Liver (tissue), 10 donors: ENCODE measurements at places on chromosomes 7 and 10. TPM values are rescaled to one million over a fixed set of nuclear protein-coding genes. Genes with fewer than 3 reads are reported as not detected.
A peak's percentile ranks its signal among the peaks of the same experiment; 100 is the strongest.

DNA sequence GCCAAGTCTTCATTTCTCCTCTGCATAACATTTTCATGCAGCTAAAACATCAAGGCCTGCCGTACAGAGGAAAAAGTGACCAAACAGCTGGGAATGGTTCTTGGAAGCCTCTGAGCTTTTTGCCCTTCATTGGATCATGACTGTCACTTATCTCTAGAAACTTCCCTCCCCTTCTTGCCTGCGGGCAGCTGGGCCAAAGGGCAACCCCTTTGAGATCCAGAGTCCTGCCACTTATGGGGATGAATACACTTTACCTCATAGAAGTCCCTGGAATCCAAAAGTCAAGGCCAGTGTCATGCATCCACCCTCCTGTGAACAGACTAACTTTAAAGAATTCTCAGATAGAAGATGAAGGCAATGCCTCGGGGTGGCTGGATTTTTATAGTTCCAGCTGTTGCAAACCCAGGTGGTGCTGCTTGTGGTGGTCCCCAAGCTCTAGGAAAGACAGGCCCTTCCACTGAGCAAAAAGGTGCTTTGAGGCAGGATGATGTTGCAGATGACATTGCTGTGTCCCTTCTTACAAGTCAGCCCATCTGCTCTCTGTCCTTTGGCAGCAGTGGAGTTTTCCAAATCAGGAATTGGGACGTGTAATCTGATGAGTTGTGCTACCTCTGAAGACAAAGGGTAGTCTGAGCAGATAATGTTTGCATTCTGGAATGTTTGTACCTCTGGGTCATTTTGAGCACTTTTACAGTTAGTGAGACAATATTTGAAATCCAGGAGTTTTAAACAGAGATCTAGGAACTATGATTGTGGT, 64.2 kb downstream of the LRMDA start:
- no peak overlapping the region for H3K27ac ChIP-seq
- H3K36me3 ChIP-seq, result no peaks in the 10 kb centered on the region
- H3K27me3 ChIP-seq, result no peaks in the 10 kb centered on the region
- DNase-seq, result no peak
- no peaks in the 10 kb centered on the region for H3K4me1 ChIP-seq

GRCh38 chr7:95686109-95686508, 86.2 kb upstream of the DYNC1I1 start:
- no peak overlapping the region for H3K4me3 ChIP-seq
- no peaks in the 10 kb centered on the region for H3K4me1 ChIP-seq
- no peaks in the 10 kb centered on the region for H3K27me3 ChIP-seq
- DNase-seq, result no peak
- no peaks in the 10 kb centered on the region for H3K36me3 ChIP-seq

- H3K4me3 ChIP-seq, result no peak overlapping the region
- peaks cover 2% of the 10 kb centered on the region for H3K27me3 ChIP-seq
- no peaks in the 10 kb centered on the region for H3K4me1 ChIP-seq
- no peaks in the 10 kb centered on the region for H3K36me3 ChIP-seq
These were observed 119.2 kb downstream of the DPP6 start for GRCh38 chr7:154171422-154171821.

DNA sequence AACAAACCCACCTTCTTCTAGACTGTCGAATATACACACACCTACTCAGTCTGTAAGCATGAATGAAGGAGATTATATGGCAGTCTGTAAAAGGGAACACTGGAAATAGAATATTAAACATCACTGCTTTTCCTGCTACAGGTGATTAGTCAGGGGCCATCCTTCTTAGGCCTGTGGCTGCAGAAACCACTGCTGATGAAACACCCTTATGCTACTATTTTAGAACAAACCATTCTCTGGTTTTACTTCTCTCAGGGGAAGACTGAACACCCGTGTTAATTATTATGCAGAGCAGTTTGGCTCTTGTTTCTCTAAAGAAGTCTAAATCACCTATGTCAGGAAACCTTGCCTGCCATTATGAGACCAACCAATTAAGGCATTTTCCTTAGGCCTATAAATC, 351.1 kb upstream of the KLF6 start:
- no peak for DNase-seq
- no peaks in the 10 kb centered on the region for H3K4me1 ChIP-seq
- H3K27ac ChIP-seq, result no peak overlapping the region
- no peaks in the 10 kb centered on the region for H3K27me3 ChIP-seq
- no peak overlapping the region for H3K4me3 ChIP-seq

- DNase-seq, result no peak
- H3K27ac ChIP-seq, result no peak overlapping the region
- H3K4me1 ChIP-seq, result no peaks in the 10 kb centered on the region
- no peak overlapping the region for H3K4me3 ChIP-seq
- H3K36me3 ChIP-seq, result no peaks in the 10 kb centered on the region
These were observed 259.5 kb upstream of the HGF start for GRCh38 chr7:82029236-82029913.

DNA sequence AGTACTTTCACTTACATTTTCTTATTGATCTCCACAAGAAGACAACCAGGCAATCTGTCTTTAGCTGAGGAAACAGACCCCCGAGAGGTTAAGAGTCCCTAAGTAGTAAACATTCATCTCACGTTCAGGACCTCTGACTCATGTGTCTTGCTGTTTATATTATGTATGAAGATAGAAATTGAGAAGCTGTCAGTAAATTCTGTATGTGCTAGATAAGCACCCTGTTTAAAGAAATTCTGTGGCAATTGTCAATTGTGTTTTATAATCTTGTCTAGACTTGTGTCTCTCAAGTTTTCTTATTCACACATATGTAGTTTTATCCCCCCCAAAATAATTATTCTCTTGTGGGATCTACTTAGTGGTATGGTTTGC, 14.5 kb downstream of the ADK start:
- no peaks in the 10 kb centered on the region for H3K4me1 ChIP-seq
- no peaks in the 10 kb centered on the region for H3K27me3 ChIP-seq
- H3K36me3 ChIP-seq, result no peaks in the 10 kb centered on the region

DNA sequence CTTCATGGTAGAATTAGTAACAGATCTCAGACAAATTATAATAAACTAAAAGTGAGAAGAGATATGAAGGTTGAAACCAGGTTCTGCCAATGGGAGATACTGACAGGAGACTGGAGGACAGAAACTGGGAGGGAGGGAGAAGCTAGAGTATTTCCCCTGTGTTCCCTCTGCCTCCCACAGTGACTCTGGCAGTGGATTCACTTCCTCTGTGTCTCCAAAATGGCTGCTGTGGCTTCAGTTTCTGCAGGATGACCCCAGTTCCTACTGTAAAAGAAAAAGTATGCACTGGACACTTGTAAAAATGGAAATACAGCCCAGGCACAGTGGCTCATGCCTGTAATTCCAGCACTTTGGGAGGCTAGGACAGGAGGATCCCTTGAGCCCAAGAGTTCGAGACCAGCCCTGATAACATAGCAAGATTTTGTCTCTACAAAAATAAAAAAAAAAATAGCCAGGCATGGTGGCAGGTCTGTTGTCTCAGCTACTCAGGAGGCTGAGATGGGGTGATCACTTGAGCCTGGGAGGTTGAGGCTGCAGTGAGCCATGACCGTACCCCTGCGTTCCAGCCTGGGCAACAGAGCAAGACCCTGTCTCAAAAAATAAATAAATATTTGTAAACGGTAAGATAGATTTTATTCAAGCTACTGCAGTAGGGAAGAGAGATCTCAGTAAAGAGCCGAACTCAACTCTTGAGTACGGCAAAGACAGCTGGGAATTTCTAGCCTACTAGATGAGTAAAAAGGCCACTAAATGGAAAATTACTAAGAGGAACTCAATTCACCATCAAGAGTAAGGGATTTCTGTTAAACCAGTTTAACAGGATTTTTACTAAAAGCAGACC, 156.6 kb upstream of the TRIM24 start:
- DNase-seq, result no peak
- no peaks in the 10 kb centered on the region for H3K36me3 ChIP-seq
- H3K4me3 ChIP-seq, result no peak overlapping the region
- no peak overlapping the region for H3K27ac ChIP-seq
- H3K4me1 ChIP-seq, result no peaks in the 10 kb centered on the region

DNA sequence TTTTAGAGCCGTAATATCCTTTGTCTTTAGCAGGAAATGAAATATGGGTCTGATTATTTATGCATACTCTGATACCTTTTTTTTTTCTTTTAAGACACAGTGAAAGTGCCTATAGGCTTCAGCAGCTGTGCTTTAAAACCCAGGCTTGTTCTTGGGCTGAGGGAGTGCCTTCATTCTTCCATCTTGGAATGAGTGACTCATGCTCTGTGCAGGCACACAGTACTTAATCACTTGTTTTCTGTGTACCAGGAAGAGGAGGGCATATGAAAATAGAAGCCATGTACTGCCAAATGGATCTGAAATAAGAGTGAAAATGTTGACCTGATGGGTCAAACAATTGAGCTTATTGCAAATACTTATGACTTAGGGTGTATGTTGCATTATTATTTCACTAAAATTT, 12.0 kb downstream of the INPP5F start:
- H3K4me3 ChIP-seq, result no peak overlapping the region
- no peaks in the 10 kb centered on the region for H3K4me1 ChIP-seq
- no peaks in the 10 kb centered on the region for H3K36me3 ChIP-seq
- no peaks in the 10 kb centered on the region for H3K27me3 ChIP-seq
- no peak for DNase-seq

DNA sequence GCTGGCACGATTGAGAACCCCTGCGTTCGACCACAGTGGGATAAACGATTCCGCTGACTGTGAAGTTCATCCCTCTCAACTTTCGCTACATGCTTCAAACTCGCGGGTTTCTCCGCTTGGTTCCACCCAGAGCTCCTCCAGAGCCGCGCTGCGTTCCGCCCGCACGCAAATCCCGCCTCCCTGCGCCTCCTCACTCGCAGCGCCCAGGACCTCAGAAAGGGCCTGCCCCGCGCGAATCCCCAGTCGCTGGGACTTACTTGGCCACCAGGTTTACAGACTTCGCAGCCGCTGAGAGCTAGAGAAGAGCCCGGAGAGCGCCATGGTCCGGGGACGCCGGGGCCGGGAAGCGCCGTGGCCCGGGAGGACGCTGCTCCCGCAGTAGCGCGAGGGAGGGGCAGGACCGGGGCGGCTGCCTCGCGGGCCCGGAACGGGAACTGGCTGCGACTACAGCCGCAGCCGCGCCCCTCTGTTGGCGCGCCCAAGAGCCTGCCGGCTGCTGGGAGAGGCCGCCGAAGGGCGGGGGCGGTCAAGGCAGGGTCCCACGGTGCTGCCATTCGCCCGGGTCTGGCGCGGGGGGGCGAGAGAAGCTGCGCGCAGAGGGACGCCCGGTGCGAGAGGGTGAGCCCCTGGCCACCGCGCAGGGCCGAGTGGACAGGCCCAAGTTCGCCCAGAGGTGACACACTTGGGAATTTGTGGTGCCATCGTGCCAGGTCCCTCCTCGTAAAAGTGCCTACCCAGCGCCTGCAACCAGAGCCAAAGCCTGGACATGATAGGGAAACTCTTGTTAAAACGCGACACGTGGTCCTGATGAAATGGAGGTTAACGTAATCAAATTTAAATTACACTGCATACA, at the start of gene NOD1:
Gene NOD1 (minus strand): TSS at position 436 of the 853 bp plus-strand sequence. CDS start 21,863 bp downstream, outside the sequence.
- DNase-seq, result peak; percentile 73
- H3K27me3 ChIP-seq, result no peaks in the 10 kb centered on the region
- H3K36me3 ChIP-seq, result no peaks in the 10 kb centered on the region
- peak within 1 kb of the TSS; percentile 76 for H3K4me3 ChIP-seq

DNA sequence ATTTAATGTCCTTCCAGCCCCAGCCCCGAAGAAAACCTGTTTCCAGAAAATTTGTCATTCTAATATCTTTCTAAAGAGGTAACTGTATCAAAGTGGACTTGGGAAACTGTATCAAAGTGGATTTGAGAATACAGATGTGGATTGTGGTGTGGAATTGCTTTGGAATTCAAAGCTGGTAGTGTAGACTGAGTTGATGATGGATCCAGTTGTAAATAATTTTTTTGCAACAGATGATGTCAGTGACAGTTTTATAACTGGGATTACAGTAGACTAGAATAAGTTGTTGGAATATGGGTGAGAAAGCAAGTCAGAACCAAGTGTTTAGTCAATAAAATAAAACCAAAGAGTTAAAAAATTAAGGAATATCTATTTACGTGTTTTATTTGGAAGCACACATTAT, 202.1 kb downstream of the LRMDA start:
- no peaks in the 10 kb centered on the region for H3K27me3 ChIP-seq
- no peak for DNase-seq
- no peak overlapping the region for H3K27ac ChIP-seq
- H3K4me1 ChIP-seq, result peaks cover 4% of the 10 kb centered on the region
- H3K36me3 ChIP-seq, result no peaks in the 10 kb centered on the region

- no peak for DNase-seq
- no peaks in the 10 kb centered on the region for H3K27me3 ChIP-seq
- H3K27ac ChIP-seq, result no peak overlapping the region
- no peaks in the 10 kb centered on the region for H3K36me3 ChIP-seq
These were observed 25.7 kb upstream of the CSGALNACT2 start for GRCh38 chr10:43112608-43112961.

Gene CPXM2
- 0.05 TPM for total RNA-seq
